Omental fat pad (tissue), 4 donors: ENCODE measurements at places on chromosomes 12 and 14. TPM values are rescaled to one million over a fixed set of nuclear protein-coding genes. Genes with fewer than 3 reads are reported as not detected.

The PTGDR gene
- 2.1 TPM for total RNA-seq

The NFATC4 gene
- total RNA-seq, result 9.2 TPM

The ATN1 gene
- 93.5 TPM for total RNA-seq

The DCD gene
- total RNA-seq, result not detected

The TBX5 gene
- total RNA-seq, result not detected

The ACVR1B gene
- 22.6 TPM for total RNA-seq

The CCND2 gene
- 73.3 TPM for total RNA-seq

The KERA gene
- not detected for total RNA-seq

The SLC10A1 gene
- not detected for total RNA-seq

- DNase-seq, result no peak
Measured at GRCh38 chr12:10218021-10218420, 5.3 kb downstream of the GABARAPL1 start.

DNA sequence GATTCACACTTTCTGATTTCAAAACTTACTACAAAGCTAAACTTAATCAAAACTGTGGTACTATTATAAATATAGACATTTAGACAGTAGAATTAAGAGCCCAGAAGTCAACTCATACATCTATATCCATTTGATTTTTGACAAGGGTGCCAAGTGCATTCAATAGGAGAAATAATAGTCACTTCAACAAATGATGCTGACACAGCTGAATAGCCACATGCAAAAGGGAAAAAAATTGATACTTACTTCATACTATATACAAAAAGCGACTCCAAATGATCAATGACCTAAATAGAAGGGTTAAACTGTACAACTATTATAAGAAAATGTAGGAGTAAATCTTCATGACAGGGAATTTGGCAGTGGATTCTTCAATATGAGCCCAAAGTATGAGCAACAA is 40.7 kb upstream of the SYT10 start:
- DNase-seq, result no peak

DNA sequence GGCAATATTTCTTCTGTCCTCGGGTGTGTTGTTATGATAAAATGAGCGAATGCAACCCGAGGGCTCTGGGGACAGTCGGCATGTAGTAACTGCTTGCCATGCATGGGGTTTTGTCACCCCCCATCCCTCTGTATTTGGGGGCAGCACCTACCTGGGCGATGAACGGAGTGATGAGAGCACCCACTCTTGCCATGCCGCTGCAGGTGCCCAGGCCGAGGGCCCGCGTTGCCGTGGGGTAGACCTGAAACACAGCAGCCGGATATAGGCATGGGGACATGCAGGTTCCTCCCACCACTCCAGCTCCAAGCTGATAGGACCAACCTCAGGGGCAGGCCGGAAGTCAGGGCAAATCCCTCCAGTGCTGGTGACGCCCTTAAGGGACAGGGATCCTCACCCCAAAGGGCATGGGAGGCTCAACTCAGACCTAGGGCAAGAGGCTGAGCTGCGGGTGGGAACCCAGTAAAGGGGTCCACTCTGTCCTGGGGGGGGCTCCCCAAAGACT is 35.8 kb downstream of the DAO start:
- DNase-seq, result no peak

- DNase-seq, result no peak
Measured at GRCh38 chr14:66242001-66242400, 244.2 kb upstream of the CCDC196 start.

- DNase-seq, result no peak
Measured at GRCh38 chr14:95696741-95697140, 10.5 kb downstream of the TCL1B start.

DNA sequence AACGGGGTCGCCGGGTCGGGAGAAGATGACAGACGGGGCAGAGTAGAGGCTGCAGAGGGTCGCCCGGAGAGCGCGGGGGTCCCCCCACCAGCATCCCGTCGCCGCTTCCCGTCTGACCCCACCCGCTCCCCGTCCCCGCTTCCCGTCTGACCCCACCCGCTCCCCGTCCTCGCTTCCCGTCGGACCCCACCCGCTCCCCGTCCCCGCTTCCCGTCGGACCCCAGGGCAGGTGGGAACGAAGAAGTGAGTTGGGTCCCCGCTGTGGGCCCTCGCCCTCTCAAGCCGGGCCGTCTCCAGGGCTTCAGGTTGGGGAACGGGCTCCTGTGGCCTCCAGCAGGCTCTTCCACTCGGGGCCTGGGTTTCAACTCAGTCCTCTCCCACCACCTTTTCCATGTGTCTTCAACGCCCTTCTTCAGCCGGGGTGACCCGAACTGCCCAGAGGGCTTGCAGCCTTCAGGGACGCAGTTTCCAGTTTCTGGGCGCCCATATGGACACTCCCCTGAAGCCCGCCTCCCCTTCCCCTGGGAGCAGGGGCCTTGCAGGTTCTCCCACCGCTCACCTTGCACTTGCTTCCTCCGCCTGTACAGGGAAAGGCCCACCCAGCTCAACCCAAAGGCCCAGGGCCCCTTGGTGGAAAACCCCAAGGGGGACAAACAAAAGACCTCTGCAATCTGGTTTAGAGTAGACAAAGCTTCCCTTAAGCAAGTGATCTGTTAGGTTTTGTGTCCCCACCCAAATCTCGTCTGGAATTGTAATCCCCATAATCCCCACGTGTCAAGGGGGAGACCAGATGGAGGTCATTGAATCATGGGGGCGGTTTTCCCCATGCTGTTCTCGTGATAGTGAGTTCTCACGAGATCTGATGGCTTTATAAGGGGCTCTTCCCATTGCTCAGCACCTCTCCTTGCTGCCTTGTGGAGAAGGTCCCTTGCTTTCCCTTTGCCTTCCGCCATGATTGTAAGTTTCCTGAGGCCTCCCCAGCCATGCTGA is 66.5 kb downstream of the TNFAIP2 start:
- no peak for DNase-seq

GRCh38 chr12:68587448-68587873 is 23.2 kb upstream of the RAP1B start:
- DNase-seq, result no peak

DNA sequence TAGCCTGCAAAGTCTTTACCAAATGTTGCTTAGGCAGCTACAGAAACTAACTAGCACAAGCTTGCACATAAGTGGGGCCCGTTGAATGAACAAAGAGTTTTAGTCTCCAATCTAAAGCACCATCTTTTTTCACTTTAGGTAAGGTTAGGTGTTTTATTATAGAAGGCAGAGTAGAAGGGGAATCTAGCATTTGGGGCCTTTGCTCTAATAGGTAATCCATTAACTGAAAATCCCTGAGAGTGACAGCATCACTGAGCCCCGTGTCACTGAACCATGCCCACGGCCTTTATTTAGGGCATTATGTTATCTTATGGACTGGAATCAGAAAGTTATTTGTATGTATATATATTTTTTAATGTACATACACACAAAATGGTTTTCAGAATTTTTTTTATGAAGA is 25.1 kb downstream of the CPNE8 start:
- DNase-seq, result no peak

- DNase-seq, result no peak
Measured at GRCh38 chr12:21265932-21266331, 68.8 kb downstream of the SLCO1A2 start.

- no peak for DNase-seq
Measured at GRCh38 chr12:28258998-28259397, 68.7 kb downstream of the CCDC91 start.

DNA sequence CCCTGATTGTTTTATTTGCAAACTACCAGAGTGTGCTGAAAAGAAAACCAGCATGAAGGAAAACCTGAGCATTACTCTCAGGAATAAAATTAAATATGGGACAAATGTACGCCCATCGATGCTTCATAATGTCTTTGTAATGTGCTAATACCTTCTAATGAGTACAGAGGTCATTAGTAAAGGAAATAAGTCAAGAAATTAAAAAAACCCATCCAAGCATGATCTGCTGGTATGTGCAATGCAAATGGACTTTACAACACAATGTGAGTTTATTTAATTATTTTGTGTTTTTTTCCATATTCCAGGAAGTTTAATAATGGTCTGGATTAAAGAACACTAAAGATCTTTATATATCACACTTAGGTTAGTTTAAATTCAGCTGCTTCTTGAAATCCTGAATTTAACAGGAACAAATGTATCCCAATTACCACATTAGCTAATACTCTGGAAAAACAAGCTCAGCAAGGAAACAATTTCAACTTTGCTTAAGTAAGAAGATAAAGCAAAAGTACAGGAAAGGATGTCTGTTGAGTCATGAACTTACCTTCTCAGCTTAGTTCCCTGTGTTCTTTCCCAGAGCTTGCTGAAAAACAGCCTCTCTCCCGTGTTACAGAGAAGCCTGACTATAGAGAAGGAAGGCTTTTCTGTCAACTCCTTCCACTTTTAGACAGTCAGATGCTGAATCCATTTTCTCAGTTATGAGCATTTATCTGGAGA is 179.3 kb upstream of the TMEM260 start:
- DNase-seq, result no peak

DNA sequence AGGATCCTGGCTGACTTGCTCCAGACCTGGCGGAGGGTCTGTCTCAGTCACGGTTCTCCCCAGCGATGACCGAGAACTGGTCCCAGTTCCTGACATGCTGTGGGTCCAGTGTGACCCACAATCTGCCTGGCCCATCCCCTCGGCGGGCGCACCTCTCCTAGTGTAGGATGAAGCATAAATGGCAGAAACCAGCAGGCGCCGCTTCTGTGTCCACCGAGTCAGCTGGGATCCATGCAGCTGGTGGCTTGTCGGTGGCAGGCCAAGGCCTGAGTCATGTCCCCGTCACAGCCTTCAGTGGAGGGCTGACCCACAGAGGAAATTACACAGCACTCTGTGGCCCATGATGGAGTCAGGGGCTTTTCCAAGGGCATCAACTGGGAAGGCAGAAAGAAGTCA is 38.5 kb downstream of the NFKBIA start:
- DNase-seq, result no peak

DNA sequence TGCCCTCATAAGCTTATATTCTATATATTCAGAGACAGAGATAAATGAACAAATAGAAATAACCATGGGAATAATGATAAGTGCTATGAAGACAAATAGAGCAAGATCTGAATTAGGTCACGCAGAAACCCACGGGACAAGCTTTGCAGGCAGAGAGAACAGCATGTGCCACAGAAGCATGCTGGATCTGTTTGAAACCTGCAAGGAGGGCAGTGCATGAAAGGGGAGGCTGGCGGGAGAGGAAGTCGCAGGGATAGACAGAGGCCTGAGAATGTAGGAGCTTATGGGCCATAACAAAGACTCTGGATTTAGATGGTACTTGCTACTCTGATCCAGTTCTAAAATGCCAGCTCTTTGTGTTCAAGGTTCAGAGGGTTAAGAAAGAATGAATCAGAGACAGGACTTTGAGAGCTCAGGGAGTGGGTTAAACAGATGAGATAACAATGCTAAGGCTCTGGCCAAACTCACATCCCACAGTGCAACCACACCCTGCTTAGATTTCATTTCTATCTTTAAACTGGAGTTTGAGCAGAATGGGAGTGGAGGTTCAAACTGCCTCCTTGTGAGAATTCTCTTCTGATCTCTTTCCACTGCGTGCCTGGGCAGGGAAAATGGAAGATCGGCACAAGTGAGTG is 49.2 kb upstream of the PPP1R12A start:
- DNase-seq, result no peak

- no peak for DNase-seq
Measured at GRCh38 chr12:121558956-121559355, 21.9 kb downstream of the KDM2B start.

DNA sequence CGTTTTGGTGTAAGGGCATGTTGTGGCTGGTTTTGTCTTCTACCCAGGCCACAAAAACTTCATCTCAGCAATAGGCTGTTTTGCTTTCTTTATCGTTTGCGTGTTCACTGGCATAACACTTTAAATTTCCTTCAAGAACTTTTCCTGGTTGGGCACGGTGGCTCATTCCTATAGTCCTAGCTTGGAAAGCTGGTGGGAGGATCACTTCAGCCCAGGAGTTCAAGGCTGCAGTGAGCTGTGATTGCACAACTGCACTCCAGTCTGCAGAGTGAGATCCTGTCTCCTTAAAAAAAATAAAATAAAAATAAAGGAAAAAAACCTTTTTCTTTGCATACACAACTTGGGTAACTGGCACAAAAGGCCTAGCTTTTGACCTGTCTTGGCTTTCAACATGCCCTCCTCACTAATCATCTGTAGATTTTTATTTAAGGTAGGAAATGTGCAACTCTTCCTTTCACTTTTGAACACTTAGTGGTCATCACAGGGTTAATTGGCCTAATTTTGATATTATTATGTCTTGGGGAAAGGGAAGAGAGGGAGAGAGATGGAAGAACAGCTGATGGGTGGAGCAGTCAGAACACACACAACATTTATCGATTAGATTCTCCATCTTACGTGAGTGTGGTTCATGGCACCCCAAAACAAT is 78.9 kb upstream of the PSMA6 start:
- no peak for DNase-seq

- DNase-seq, result no peak
Measured at GRCh38 chr12:56490360-56490759, 2.4 kb upstream of the GLS2 start.

DNA sequence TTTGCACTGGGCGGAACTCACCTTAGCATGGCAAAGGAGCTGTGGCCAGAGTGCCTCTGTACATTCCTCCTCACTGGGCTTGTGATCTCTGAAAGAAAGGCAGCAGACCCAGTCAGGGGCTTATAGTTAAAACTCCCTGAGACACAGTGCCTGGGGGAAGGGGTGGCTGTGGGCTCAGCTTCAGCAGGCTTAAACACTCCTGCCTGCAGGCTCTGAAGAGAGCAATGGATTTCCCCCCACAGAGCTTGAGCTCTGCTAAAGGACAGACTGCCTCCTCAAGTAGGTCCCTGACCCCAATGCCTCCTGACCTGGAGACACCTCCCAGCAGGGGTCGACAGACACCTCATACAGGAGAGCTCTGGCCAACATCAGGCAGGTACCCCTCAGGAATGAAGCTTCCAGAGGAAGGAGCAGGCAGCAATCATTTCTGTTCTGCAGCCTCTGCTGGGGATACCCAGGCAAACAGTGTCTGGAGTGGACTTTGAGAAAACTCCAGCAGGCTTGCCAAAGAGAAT is 327.5 kb upstream of the SLC16A7 start:
- no peak for DNase-seq

- no peak for DNase-seq
Measured at GRCh38 chr12:116336542-116337065, 59.1 kb upstream of the MED13L start.

DNA sequence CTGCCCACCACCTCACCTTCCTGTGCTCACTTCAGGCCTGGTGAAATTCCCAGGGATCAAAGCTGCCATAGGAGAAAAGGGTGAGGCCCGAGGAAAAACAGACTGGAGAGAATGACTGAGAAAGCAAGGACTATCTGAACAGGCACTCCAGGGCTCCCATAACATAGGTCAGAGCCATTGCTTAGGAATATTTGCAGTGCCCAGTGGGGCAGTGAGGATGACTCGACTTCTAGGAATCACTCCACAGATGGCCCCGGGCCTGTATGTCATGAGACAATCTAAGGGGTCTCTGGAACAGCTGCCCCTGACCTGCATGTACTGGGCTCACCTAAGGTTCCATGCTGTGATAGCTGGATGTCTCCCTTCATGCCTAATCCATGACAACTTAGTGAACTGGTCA is 51.6 kb downstream of the GPHB5 start:
- DNase-seq, result no peak

GRCh38 chr14:104344818-104345620 is 206.6 kb downstream of the KIF26A start:
- no peak for DNase-seq

- no peak for DNase-seq
Measured at GRCh38 chr12:57518176-57518919, 2.0 kb downstream of the DDIT3 start.
